ENCODE measurements at places on chromosomes 12 and 14.

GRCh38 chr12:67727702-67728666, 79.4 kb downstream of the DYRK2 start:
- DNase-seq: no peak

DNA sequence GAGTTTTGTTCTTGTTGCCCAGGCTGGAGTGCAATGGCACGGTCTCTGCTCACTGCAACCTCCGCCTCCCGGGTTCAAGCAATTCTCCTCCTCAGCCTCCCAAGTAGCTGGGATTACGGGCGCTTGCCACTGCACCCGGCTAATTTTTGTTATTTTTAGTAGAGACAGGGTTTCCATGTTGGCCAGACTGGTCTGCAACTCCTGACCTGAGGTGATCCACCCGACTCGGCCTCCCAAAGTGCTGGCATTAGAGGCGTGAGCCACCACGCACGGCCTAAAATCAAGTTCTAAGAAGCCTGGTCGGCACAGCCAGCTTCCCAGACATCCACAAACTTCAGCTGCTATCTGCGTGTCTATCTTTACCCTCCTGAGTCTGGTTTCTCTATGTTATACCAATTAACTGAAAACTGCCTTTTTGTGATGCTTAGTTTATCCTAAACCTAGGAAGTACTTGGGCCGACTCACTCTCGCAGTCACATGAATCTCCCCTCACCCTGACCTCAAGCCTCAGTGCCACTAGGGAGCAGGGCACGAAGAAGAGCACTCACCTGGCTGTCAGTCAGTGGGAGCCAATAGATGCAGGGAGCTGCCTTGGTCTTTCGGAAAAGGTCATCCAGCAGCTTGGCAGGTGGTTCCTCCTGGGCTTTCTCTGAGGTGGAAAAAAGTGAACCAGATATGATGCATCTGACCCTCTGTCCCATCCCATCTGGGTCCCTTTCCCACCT, 3.4 kb upstream of the CDH24 start:
- no peak for DNase-seq

DNA sequence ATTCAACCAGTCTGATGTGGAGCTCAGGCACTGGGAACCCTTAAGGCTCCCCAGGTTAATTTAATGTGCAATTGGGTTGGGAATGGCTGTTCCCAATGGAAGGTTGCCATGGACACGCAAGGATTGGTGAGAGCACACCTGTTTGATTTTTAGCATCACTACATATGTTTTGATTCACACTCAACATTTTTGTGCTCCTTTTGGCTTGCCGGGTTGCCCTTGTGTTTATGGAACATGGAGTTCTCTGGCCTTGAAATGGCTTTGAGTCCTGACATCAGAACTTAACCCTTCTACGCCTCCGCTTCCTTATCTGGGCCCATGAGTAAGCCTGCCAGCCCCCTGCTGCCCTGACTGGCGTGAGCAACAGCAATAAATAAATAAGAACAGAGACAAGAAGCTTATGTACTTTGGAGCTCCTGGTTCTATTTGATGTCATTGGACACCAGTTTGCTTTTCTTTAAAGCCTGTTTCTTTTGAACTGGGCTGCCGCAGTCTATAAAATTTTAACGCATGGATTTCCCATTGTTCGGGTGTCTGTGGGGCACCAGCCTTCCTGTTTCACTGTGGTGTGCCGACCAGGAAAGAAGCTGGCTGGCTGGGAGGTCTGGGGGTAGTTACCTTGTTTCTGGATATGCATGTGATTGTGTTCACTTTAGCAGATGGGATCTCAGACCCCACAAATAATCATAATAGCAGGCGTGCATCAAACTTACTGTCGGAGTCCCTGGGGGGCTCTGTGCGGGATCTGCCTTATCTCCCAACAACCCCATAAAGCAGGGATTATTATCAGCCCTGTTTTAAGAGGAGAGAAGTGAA, 27.8 kb downstream of the TBX3 start:
- no peak for DNase-seq

GRCh38 chr12:5964913-5965900, 20.1 kb upstream of the ANO2 start:
- no peak for DNase-seq

- no peak for DNase-seq
Observed at GRCh38 chr14:46686652-46687051, 35.1 kb upstream of the RPL10L start.

GRCh38 chr14:101289230-101289690, 272.0 kb upstream of the DIO3 start:
- DNase-seq: no peak

GRCh38 chr12:103140286-103140685, 182.8 kb downstream of the ASCL1 start:
- no peak for DNase-seq

GRCh38 chr12:113186666-113187325, 1.3 kb downstream of the RITA1 start:
- no peak for DNase-seq

DNA sequence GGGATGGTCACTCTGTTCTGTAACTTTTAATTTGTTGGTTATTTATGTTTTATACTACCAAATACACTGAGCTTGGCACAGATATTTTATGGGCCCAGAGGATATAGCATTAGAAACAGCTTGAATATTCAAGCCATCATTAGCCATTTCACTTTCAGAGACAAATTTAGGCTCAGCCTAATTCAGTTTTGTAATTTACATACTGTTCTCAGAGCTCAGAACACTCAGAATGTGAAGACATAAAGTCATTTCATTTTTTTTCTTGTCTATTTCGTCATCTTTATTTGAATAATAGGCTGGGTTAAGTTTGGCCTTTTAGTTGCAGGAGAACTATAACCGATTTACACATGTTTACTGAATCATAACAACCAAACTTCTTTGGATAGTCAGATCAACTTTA, 361.7 kb downstream of the SNAPC1 start:
- DNase-seq: no peak

- no peak for DNase-seq
Observed at GRCh38 chr14:36852981-36853691, 191.5 kb downstream of the PAX9 start.

GRCh38 chr12:6698352-6699046, 2.1 kb downstream of the PIANP start:
- DNase-seq: no peak

- DNase-seq: no peak
Observed at GRCh38 chr12:42786400-42787148, 197.0 kb upstream of the PRICKLE1 start.

DNA sequence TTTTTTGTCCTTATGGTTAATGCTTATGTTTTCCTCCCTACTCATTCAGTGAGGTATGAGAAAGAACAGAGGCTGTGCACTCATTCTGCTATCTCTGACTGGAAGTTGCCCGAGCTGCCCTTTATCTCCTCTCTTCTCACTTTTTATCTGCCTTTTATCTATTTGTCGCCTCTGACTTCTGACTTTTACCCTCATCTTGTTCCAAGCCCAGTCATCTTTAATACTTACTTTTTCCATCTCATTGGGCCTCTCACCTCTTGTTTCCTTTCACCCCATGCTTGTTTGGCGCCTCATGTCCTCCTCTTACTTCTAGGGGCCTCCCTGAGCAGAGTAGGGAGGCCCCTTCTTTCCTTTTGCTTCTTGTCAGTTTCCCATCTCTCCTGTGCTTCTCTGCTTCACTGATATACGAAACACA, 50.7 kb downstream of the DIP2B start:
- DNase-seq: no peak

- no peak for DNase-seq
Observed at GRCh38 chr12:114450515-114451300, 44.8 kb upstream of the TBX5 start.

DNA sequence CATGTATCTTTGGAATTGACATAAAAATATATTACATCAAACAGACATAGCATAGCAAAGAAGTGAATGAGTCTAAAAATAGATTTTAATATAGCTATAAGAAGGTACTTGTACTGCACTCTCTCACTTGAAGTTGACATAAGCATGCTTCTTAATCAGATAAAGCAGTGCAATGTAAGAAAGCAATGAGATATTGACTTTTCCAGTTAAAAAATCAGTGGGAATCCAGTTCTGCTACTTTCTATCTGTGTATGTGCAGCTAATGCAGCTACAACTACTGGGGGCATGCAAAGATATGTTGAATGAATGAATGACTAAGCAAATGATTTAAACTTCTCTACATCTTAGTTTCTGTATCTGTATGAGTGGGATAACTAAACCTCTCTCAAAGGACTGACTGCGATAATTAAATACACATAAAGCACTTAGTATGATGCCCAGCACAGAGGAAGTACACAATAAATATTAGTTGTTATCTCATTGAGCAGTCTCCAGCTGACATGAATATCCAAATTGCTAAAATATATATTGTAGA, 10.3 kb downstream of the WASHC3 start:
- no peak for DNase-seq

GRCh38 chr12:53603804-53604203, 22.4 kb downstream of the ATF7 start:
- DNase-seq: no peak

GRCh38 chr14:49851813-49852212, 775 bp downstream of the NEMF start:
- DNase-seq: no peak

DNA sequence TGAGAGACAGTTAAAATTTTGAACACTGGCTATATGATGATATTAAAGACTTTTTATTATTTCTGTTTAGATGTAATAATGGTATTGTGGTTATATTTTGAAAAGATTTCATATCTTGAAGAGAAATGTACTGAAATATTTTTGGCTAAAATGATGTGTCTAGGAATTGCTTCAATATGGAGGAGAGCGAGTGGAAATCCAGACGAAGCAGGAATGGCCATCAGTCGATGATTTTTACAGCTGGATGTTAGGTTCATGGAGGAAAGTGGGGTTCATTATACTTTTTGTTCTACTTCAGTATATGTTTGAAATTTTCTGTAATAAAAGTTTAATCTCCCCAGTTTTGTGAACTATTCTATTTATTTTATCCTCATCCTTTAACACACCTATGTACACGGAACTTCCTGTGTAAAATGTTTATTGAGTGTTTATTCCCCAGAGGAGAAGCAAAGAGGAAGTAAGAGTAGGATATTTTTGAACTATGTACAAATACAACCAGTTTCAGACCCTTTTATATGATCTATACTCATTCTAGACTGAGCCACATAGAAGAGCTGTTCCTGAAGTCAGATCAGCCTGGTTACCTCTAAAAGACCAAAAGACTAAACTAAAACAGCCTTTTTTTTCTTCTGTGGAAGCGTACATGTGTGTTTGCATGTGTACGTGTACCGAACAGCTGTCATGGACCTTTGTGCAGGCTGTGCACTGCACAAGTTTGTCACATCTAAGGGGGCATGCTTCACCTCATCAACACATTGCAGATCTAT, 211.0 kb upstream of the NUDT4 start:
- no peak for DNase-seq

DNA sequence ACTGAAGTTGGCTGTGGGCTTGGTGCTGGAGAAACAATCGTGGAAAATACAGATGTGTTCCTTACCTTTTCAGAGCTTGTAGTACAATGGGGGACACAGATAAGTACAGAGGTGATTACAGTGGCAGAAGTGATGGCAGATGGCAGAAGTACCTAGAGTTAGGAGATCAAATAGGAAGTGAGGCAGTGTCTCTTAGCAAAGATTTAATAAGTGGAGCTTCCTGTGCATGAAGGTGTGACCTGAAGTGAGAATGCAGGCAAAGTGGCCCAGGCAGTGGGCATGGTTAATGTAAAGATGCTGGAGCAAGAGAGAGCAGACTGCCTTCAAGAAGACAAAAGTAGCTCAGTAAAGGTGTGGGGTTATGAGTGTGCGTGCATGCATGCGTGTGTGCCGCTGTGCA, 16.0 kb downstream of the LRRK2 start:
- no peak for DNase-seq

DNA sequence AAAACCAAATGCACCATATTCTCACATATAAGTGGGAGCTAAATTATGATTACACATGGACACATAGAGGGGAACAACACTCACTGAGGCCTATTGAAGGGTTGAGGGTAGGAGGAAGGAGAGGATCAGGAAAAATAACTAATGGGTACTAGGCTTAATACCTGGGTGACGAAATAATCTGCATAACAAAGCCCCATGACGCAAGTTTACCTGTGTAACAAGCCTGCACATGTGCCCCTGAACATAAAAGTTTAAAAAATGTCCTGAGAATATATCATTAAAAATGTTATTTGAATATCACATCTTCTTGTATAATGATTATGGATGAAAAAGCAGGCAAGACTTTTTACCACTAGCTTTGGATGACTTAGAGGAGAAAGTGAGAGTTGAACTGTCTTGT, 138.0 kb upstream of the NOVA1 start:
- DNase-seq: no peak

- no peak for DNase-seq
Observed at GRCh38 chr14:70956511-70956910, 49.3 kb downstream of the PCNX1 start.

DNA sequence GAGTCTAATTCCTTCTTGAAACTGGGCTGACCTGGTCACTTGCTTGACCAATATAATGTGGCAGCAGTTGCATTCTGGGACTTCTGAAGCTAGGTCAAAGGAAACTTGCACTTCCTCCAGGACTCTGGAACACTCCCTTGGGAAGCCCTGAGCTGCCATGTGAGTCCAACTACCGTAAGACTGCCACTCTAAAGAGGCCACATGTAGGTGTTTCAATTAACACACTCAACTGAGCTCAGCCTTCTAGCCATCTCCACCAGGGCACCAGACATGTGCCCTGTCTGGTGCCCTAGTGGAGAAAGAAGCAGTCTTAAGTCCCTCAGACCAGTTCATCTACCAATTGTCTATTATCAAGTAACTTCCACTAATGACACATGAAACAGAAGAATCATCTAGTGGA, 6.1 kb upstream of the TEP1 start:
- DNase-seq: no peak

- DNase-seq: no peak
Observed at GRCh38 chr14:34580381-34580780, 40.9 kb upstream of the EAPP start.

GRCh38 chr12:95460105-95460504, 13.8 kb upstream of the METAP2 start:
- DNase-seq: no peak

- no peak for DNase-seq
Observed at GRCh38 chr14:32809255-32809654, 129.4 kb upstream of the NPAS3 start.
